Tongue (tissue), 3 donors: ENCODE measurements at places on chromosomes 1 and 21. TPM values are rescaled to one million over a fixed set of nuclear protein-coding genes. Genes with fewer than 3 reads are reported as not detected.

Gene GJB3
- 6.1 TPM for total RNA-seq

Gene OR4F29
- total RNA-seq: not detected

Gene C1orf74
- total RNA-seq: 3.3 TPM

Gene OPTC
- total RNA-seq: not detected

Gene MYOG
- total RNA-seq: 256 TPM

Gene CHODL
- 176 TPM for total RNA-seq

Gene KRTAP13-2
- total RNA-seq: not detected

Gene CA14
- 9.1 TPM for total RNA-seq

Gene ADGRB2
- 7.9 TPM for total RNA-seq

Gene NT5C1A
- total RNA-seq: 19.6 TPM

Gene MACO1
- total RNA-seq: 18.7 TPM

Gene NTNG1
- 4.5 TPM for total RNA-seq

Gene SPRR2G
- total RNA-seq: not detected

Gene VHLL
- total RNA-seq: not detected

Gene KHDC4
- 52.4 TPM for total RNA-seq

Gene USH2A
- 0.10 TPM for total RNA-seq

Gene TNFRSF1B
- total RNA-seq: 10.7 TPM

Gene OR2L3
- total RNA-seq: 0.10 TPM

Gene CD55
- total RNA-seq: 30.6 TPM

Gene XCL1
- not detected for total RNA-seq

Gene DDOST
- 124 TPM for total RNA-seq

Gene CELA2A
- not detected for total RNA-seq

Gene FAM72B
- total RNA-seq: 1.5 TPM

Gene RGS1
- total RNA-seq: 31.6 TPM

Gene SERTAD4
- total RNA-seq: 7.0 TPM

Gene SELE
- 9.9 TPM for total RNA-seq

Gene AGO3
- 29.7 TPM for total RNA-seq

Gene HDAC1
- 58.3 TPM for total RNA-seq

Gene KIAA0040
- total RNA-seq: 21.8 TPM

Gene TDRD5
- total RNA-seq: 0.82 TPM

Gene NBPF6
- not detected for total RNA-seq

Gene UBR4
- total RNA-seq: 87.6 TPM

Gene RFX5
- total RNA-seq: 30.1 TPM

Gene TAL1
- 3.6 TPM for total RNA-seq

Gene CCDC17
- not detected for total RNA-seq

Gene SUSD4
- 28.9 TPM for total RNA-seq
